ENCODE measurements at places on chromosomes 16 and 17.

- H3K4me1 ChIP-seq, result peaks cover 23% of the 10 kb centered on the region
- no peaks in the 10 kb centered on the region for H3K27me3 ChIP-seq
- H3K27ac ChIP-seq, result no peak overlapping the region
These were observed 12.2 kb downstream of the MLLT6 start for GRCh38 chr17:38717139-38717745.

DNA sequence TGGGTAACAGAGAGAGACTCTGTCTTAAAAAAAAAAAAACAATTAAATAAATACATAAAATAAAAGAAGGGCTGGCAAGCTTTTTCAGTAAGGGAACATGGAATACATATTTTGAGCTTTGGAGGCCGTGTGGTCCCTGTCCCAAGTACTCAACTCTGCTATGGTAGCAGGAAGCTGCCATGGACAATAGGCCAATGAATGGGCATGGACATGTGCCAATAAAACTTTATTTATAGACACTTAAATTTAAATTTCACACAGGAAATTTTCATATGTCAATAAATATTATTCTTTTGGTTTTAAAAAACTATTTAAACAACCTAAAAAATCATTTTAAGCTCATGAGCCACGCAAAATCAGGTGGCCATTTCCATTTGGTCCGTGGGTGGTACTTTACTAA, 3.8 kb downstream of the OTOA start:
- H3K27ac ChIP-seq, result no peak overlapping the region
- H3K27me3 ChIP-seq, result no peaks in the 10 kb centered on the region
- H3K4me1 ChIP-seq, result no peaks in the 10 kb centered on the region
- DNase-seq, result no peak

- H3K36me3 ChIP-seq, result no peaks in the 10 kb centered on the region
- no peak overlapping the region for H3K27ac ChIP-seq
- H3K4me1 ChIP-seq, result peaks cover 9% of the 10 kb centered on the region
- H3K27me3 ChIP-seq, result no peaks in the 10 kb centered on the region
- no peak overlapping the region for H3K4me3 ChIP-seq
- no peak for DNase-seq
These were observed 48.1 kb downstream of the RPH3AL start for GRCh38 chr17:304461-304860.

GRCh38 chr17:76121932-76122430, 18.4 kb upstream of the EXOC7 start:
- no peak overlapping the region for H3K4me3 ChIP-seq
- H3K4me1 ChIP-seq, result no peaks in the 10 kb centered on the region
- no peak for DNase-seq

DNA sequence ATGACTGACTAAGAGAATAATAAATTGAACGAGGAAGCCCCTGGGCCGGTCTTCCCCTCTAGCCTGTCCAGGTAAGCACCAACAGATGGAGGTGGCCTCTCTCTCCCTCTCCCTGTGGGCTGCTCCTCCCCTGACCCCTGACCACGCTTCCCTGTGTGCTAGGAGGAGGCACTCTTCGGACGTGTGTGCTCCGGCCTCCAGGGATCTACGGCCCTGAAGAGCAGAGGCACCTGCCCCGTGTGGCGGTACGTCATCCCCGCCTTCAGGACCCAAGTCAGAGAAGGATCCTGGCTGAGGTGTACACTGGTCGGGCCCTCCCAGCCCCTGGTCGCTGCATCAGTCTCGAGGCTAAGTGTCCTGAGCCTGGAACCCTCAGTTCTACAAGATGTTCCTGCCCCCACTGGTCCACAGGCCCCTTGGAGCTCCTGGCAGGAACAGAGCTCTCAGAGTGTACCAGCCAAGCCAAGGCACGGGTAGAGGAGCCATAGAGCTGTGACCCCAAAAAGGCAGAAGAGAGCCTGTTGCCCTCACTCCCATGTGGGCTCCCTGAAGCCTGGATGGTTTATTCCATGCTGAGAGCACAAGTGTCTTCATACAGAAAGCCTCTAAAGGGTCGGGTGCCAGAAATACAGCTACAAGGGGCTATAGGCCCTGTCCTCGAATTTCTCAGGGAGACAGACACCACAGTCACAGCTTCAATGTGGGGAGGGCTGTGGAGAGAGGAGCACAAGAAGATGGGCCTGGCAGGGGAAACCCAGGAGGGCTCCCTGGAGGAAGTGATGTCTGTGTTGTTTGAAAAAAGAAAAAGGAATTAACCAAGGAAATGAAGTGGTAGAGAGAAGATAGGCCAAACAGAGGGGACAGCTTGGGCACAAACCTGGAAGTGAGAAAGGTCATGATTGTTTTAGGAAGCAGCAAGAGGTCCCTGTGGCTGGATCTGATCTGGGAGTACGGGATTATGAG, 15.9 kb downstream of the SDR42E2 start:
- no peak for DNase-seq
- H3K27me3 ChIP-seq, result no peaks in the 10 kb centered on the region
- H3K36me3 ChIP-seq, result no peaks in the 10 kb centered on the region
- H3K4me1 ChIP-seq, result no peaks in the 10 kb centered on the region
- no peak overlapping the region for H3K4me3 ChIP-seq

DNA sequence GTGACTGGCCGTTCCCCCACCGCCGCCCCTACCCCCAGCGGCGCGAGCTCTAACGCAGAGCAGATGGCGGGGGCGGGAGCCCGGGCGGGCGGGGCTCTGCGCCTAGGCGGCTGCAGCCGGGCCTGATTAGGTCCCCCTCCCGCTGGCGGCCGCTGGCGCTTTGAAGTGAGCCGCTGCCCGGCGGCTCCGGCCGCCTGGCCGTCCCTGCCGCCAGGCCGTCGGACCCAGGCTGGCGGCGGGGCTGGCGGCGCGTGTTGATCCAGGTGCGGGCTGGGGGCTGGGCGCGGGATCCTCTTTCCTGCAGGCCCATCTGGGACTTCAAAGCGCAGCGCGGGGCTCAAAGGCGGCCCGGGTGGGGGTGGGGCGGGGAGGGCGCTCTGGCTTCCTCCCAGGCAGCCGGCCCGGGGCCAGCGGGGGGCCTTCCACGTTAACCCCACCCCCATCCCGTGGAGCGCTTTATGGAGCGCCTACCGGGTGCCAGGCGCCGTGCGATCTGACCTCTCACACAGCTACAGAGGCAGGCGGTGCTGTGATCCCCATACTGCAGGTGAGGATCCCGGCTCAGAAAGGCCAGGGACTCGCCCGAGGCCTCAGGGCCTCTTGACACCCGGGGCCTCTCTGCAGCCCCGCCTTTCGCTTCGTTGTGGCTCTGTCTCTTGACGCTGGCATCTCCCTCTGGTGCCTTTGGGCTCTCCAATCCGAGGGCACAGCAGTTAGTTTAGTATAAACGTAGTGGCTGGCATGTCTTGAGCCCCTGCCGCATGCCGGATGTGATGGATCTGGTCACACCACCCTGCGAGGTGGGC, 80.0 kb upstream of the NKD1 start:
- no peak for DNase-seq
- no peaks in the 10 kb centered on the region for H3K36me3 ChIP-seq
- H3K4me3 ChIP-seq, result no peak overlapping the region

GRCh38 chr16:19532601-19533000, 8.9 kb downstream of the CCP110 start:
- H3K4me1 ChIP-seq, result peaks cover 6% of the 10 kb centered on the region
- no peak overlapping the region for H3K4me3 ChIP-seq
- H3K27me3 ChIP-seq, result no peaks in the 10 kb centered on the region
- no peaks in the 10 kb centered on the region for H3K36me3 ChIP-seq
- no peak overlapping the region for H3K27ac ChIP-seq

DNA sequence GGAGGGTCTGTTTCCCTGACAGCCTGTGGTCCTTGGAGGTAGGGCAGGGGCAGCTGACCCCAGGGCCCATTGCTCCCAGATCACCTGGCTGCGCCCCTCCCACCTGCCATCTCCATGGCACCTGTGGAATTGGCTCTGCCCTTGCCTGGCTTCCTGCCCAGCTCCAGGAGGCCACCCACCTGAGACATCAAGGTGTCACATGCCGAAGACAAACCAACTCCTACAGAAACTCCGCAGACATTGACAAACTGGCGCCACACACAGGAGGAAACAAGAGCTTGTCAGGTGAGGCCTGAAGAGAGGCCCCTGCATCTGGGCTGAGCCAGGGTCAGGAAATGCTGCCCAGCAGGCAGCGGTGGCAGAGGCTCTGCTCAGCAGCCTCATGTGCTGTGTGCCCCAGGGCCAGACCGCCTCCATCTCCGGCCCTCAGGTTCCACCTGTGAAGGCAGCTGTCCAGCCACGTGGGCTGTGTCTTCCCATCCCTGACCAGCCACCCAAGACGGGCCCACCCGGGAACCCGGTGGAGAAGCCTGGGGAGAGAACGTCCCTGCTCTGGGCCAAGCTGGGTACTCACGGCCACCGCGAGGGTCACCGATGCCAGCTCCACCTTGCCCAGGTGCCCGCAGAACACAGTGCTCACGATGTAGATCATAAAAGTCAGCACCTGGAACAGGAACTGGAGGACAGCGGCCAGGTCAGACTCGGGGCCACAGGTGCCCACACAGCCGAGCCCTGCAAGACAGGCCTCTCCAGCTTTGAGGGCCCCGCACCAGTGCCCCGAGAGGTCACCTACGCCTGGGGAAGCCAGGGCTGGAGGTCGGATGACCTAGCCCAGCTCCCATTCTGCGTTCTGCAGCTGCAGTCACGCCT, 1.6 kb downstream of the SLC47A2 start:
- no peak for DNase-seq
- no peak overlapping the region for H3K4me3 ChIP-seq

GRCh38 chr17:7885367-7886226, 3.0 kb upstream of the CHD3 start:
- peaks cover 4% of the 10 kb centered on the region for H3K36me3 ChIP-seq
- peak overlapping the region; percentile 73 for H3K4me3 ChIP-seq
- no peaks in the 10 kb centered on the region for H3K27me3 ChIP-seq

- no peak for DNase-seq
- no peaks in the 10 kb centered on the region for H3K36me3 ChIP-seq
- H3K27ac ChIP-seq, result no peak overlapping the region
- H3K27me3 ChIP-seq, result no peaks in the 10 kb centered on the region
- H3K4me1 ChIP-seq, result no peaks in the 10 kb centered on the region
These were observed 175.4 kb downstream of the WSCD1 start for GRCh38 chr17:6245301-6246177.

DNA sequence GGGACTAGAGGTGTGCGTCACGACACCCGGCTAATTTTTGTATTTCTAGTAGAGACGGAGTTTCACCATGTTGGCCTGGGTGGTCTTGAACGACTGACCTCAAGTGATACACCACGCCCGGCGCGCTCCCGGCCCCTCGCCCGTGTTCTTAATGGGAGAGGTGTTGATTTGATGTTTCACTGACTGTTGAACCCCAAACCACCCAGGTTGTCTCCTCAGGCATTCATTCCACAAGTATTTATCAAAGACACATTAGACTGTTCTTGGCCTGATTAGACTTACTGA, 1.4 kb downstream of the CENPN start:
- H3K4me3 ChIP-seq, result no peak overlapping the region
- H3K36me3 ChIP-seq, result peaks cover 4% of the 10 kb centered on the region
- H3K4me1 ChIP-seq, result peaks cover 11% of the 10 kb centered on the region
- H3K27me3 ChIP-seq, result no peaks in the 10 kb centered on the region
- no peak for DNase-seq

- H3K27ac ChIP-seq, result no peak overlapping the region
- no peaks in the 10 kb centered on the region for H3K36me3 ChIP-seq
- H3K4me1 ChIP-seq, result peaks cover 10% of the 10 kb centered on the region
- DNase-seq, result no peak
These were observed 612.1 kb downstream of the MAF start for GRCh38 chr16:78988361-78988969.

DNA sequence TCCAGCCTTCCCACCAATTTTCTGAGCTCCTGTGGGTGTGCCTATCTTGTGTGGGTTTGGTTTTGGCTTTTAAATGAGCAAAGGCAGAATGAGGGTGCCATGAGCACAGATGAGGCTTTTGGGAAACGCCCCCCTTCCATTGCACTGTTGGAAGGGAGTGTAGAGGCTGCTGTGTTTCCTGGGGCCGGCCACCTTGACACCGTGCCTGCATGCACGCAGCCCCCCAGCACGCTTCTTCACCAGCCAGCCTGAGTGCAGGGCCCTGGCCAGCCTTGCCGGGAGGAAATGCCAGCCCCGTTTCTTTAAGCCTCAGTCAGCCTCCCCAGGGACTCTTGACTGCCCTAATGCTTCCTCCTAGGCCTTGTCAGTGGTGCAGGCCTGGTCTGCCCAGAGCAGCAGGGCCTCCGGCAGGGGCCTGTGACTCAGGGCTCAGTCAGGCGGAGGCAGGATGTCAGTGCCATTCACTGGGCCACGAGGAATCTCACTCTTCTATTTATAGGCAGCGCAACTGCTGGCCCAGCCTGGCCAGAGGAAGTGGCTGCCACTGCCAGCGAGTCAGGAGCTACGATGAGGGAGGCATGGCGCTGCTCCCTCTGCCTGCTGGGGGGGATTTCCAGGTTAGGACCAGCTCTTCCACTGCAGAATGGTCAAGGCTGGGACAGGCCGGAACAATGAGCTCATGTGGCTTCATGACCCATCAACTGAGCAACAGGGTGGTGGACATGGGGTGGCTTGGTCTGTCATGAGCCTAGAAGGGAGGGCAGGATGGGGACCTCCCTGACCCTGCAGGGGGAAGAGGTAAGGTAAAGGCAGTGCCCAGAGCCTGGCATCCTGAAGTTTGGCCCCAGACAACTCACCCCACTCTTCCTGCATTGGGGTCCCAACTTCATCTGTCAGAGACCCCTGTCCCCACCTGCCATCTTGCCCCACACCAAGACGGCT, 205.2 kb downstream of the RAB11FIP4 start:
- no peak overlapping the region for H3K27ac ChIP-seq
- no peaks in the 10 kb centered on the region for H3K4me1 ChIP-seq
- peaks cover under 1% of the 10 kb centered on the region for H3K36me3 ChIP-seq
- DNase-seq, result peak; percentile 32
- no peaks in the 10 kb centered on the region for H3K27me3 ChIP-seq
- no peak overlapping the region for H3K4me3 ChIP-seq

- H3K4me3 ChIP-seq, result no peak overlapping the region
- H3K27me3 ChIP-seq, result no peaks in the 10 kb centered on the region
- H3K36me3 ChIP-seq, result peaks cover 58% of the 10 kb centered on the region
- H3K27ac ChIP-seq, result no peak overlapping the region
- no peak for DNase-seq
These were observed 9.6 kb downstream of the DDX42 start for GRCh38 chr17:63783522-63783921.

GRCh38 chr16:86961171-86961601, 356.0 kb downstream of the C16orf95 start:
- no peak for DNase-seq
- H3K27me3 ChIP-seq, result peaks cover 23% of the 10 kb centered on the region
- no peaks in the 10 kb centered on the region for H3K36me3 ChIP-seq
- no peaks in the 10 kb centered on the region for H3K4me1 ChIP-seq
- no peak overlapping the region for H3K4me3 ChIP-seq

GRCh38 chr16:81855552-81856153, 76.6 kb downstream of the PLCG2 start:
- no peak for DNase-seq
- H3K27me3 ChIP-seq, result no peaks in the 10 kb centered on the region
- no peak overlapping the region for H3K4me3 ChIP-seq
- no peaks in the 10 kb centered on the region for H3K4me1 ChIP-seq

GRCh38 chr16:26301516-26301915, 609.8 kb downstream of the HS3ST4 start:
- no peaks in the 10 kb centered on the region for H3K4me1 ChIP-seq
- H3K36me3 ChIP-seq, result no peaks in the 10 kb centered on the region
- no peak overlapping the region for H3K27ac ChIP-seq
